Stimulated activated CD4-positive, alpha-beta T cell treated with anti-CD3 and anti-CD28 coated beads, TNF-alpha, amount 100 ng/mL, for 48 hours (primary cell): ENCODE measurements at places on chromosomes 4 and X.

DNA sequence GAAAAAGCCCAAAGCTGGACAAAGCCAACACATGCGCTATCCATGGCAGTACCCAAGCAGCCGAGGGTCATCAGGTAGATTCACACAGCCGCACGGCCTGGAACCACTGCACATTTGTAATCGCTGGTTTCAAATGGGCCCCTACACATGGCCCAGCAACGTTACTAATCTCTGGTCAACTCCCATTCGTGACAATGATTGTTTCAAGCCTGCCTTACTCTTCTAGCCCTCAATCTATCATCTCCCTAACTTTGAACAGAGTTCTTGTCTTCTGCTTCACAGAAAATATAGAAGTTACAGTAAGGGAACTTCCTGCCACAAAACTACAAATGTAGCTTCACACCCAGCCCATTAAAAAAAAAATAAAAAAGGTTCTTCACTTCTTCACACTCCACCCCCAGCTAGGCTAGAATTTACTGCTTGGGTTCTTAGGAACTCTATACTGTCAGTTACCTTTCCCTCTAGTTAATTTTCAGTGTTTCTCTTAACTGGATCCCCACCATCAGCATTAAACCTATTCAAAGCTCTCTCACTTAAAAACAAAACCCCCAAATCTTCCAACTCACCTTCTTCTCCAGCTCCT lies 24.2 kb downstream of the CASP3 start:
- DNase-seq, result no peak

- no peak for DNase-seq
Observed at GRCh38 chr4:173765751-173766150, 235.7 kb upstream of the HAND2 start.

- DNase-seq, result no peak
Observed at GRCh38 chr4:185839194-185839712, 27.3 kb upstream of the SORBS2 start.

GRCh38 chr4:36386691-36387090 lies 105.3 kb downstream of the DTHD1 start:
- no peak for DNase-seq

DNA sequence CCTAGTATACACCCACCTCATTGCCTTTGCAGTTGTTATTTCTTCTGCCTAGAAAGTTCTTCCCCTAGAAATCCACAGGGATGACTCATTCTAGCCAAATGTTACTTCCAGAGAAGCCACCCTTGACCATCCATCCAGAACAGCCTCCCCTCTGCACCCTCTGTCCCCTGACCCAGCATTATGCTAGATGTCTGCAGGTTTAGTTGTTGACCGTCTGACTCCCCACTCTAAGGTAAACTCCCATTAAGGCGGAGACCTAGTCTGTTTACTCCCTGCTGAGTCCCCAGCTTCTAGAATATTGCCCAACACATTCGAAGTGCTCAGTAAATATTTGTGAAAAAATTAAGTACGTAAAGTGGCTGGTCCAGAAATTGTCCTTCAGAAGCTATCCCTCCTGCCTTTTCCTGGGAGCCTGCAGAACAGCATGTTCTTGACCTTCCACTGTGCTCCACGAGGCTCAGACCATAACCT lies 11.0 kb downstream of the SRD5A3 start:
- DNase-seq, result no peak

DNA sequence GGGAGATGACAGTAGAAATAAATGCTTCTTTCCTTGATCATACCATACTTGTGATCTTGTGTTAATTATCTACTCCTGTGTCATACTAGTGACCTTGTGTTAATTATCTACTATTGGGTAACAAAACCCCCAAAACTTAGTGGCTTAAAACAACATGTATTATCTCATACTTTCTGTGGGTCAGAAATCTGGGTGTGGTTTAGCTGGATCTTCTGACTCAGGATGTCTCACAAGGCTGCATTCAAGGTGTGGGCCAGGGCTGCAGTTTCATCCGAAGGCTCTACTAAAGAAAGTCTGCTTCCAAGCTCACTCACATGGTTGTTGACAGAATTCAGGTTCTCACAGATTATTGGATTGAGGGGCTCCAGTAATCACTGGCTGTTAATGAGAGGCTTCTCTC lies 70.3 kb upstream of the NDP start:
- DNase-seq, result no peak

GRCh38 chrX:71304561-71304960 lies 3.0 kb downstream of the ITGB1BP2 start:
- no peak for DNase-seq

- no peak for DNase-seq
Observed at GRCh38 chrX:2934715-2935710, 5.9 kb upstream of the ARSD start.

- DNase-seq, result no peak
Observed at GRCh38 chr4:88802138-88802537, 104.5 kb upstream of the NAP1L5 start.

GRCh38 chrX:21770631-21771321 lies 12.9 kb upstream of the SMPX start:
- DNase-seq, result no peak

DNA sequence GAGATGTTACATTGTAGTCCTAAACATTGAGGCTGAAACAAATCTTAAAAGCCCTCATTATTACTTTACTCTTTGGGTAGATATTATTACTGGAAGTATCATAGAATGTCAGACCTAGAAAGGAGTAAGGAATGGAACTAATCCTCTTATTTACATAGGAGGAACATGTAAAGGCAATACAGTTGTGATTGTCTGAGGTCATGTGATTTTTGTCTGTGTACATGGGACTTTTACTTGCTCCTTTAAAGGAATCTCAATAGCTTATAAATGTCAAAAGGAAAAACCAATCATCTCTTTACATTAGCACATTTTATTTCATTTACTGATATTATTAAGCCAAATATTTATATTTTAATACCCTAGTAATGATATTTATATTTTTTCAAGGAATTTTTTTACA lies 568.2 kb downstream of the CCSER1 start:
- no peak for DNase-seq

- no peak for DNase-seq
Observed at GRCh38 chr4:87799301-87800113, at the start of gene IBSP. Gene IBSP (plus strand): TSS chr4:87799554. CDS start chr4:87802362, 2,808 bp downstream.

DNA sequence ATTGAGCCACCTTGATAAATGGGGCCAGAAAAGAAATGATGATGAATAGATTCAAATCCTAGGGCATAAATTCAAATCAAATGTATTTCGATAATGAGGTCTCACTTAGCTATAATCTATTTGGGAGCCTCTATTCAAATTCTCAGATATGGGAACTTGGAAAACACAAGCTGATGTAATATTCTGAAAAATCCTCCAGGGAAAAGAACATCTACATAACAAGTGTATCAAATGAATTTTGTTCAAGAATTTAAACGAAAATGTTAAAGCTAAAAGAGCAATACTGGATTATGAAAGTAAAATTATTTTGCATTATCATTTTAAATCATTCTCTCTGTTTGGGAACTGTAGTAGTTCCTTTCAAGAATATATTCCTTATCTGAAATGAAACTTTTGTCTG lies 38.9 kb upstream of the RAP1GDS1 start:
- no peak for DNase-seq

DNA sequence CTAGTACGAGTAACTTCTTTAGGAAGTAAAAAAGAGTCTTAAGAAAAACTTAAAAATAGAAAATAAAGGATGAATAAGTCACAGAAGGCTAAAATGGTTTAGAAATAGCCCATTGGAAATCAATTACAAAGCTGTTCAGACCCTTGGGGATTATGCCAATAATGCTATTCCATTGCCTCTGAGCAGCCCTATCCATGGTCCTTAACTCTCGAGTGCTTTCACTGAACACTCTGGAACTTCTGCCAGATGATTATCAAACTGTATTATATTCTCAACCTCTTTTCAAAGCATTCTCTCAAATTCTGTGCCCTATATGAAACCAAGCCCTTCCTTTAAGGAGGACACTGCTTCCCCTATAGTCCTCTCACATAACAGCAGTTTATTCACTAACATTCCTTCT lies 17.0 kb downstream of the SLC9B1 start:
- no peak for DNase-seq

DNA sequence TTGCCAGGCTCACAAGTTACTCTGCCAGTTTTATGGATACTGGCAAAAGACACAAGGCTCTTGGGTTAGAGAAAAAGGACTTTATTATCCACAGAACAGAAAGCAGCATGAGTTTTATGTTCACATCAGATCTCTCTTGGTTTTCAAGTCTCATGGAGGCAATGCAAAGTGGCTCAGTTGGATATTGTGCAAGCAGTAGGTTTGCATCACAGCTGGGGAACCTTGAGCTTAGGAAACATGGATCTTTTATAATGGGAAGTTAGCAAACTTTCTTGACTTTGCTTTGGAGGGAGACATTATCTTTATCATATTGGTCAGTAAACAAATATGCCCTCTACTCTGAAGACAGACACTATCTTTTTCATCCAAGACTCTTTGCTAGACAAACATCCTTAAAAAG lies 109.2 kb upstream of the GRPR start:
- no peak for DNase-seq

DNA sequence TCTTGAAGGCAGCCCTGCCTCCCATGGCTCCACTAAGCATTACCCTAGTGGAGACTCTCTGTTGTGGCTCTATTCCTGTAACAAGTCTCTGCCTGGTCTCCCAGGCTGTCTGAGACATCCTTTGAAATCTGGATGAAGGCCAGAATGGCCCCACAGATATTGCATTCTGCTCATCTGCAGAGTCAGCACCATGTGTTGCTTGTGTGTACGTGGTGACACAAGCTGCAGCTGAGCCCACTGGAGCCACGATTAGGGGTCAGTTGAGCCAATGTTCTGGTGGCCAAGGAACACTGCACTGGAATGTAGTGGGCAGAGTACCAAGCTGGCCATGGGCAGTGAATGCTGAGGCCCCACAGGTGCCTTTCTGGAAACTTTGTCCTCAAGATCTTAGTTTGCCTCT lies 29.2 kb downstream of the GRID2 start:
- DNase-seq, result no peak

DNA sequence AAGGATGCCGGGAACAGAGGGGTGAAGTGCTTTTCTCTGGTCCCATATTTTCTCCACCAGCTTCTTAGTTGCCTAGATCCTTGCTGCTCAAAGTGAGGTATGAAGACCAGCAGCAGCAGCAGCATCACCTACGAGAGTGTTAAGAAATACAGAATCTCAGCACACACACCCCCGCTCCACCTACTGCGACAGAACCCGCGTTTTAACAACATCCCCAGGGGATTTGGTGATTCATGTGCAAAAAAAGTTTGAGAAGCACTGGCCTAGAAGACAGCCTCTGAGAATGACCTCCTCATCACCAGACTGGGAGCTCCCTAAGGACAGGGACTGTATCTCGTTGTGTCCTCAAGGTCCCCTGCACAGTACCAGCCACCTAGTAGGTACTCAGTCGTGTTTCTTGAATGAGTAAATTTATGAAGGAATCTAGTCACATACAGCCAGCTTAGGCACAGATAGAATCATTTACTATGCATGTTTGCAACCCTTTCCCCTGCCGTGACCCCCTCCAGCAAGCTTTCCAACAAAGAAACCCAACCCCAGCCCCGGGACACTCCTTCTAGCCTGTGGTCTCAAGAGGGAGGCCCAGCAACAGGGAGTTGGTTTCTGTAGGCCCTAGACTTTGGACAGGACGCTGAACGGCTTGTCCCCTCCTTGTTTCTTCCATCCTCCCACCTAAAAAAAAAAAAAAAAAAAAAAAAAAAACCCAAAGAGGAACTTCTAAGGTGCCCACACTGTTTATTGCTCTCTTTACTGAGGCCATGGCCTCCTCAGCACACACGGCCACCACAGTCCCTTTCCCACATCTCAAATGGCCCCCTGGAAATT lies 21.5 kb downstream of the RTL5 start:
- DNase-seq, result no peak

DNA sequence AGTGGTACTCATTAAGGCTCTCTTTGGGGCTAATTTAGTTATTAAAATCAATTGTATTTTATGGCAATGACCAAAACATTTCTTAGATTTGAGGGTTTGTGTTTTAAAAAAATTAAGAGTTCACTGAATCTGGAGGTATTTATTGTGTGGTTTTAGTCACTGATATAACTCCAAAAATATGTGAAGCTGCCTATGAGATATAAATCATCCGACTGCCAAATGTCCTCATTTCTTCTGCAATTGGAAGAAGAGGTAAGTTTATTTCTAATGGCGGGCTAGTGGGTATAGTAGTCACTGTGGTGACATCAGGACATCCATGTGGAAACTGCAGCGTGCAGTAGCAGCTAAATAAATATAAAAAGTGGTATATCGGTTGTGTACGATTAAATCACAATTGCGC lies 205.5 kb downstream of the MID1 start:
- no peak for DNase-seq

GRCh38 chrX:69196666-69197065 lies 31.4 kb upstream of the PJA1 start:
- DNase-seq, result no peak

DNA sequence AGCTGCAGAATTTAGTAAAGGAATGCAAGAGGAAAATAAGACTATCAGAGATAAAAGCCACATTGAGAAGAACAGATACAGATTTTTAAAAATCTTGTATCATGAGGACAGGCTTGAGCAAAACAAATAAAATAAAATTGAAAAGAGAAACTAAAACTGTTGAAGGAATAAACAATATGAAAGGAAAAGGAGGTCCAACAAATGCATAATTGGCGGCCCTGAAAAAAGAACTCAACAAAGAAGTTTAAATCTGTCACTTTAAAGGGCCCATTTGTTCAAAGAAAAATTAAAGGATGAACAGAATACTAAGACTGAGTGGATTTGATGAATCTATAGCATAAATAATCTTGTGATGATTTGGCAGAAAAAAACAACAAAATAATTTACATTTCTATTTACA lies 36.5 kb downstream of the TMPRSS11B start:
- no peak for DNase-seq

- no peak for DNase-seq
Observed at GRCh38 chr4:111628437-111628836, 516.8 kb upstream of the FAM241A start.

- DNase-seq, result no peak
Observed at GRCh38 chrX:39755143-39756032, 342.4 kb downstream of the BCOR start.

DNA sequence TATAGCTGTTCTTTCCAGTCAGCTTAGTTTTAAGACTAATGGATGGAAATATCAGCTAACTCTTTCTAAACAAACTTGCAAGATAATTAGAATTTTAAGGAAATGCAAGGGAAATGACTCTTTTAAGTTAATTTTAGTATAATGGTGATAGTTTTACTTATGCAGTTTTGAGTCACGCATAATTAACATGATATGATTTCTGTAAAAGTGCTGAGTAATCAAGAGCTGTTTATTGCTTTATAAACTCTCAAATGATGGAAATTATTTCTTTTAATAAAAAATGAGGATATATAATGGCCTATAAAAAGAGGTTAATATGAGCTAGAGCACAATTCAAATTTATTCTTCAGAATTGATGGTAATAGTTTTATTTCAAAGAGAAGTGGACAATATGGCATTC lies 385.9 kb downstream of the GLUD2 start:
- no peak for DNase-seq

- DNase-seq, result peak; percentile 3
Observed at GRCh38 chrX:24395775-24396174, 35.3 kb downstream of the SUPT20HL1 start.

DNA sequence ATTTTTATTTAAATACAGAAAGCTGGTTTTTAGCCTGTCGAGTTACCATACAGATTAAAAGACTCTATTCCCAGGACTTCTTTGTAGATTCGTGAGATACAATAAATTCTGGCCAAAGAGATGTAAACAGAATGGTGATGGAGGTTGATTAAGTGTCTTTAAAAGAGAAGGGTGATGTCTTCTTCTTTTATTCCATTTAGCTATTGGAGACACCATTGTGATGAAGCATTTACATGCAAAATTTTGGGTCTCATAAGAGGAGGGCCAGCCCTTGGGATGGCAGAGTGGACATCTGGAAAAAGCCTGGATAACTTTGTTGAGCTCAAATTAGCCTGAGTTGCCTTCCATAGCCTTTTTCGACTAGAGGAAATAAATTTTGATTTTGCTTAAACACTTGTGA lies 21.6 kb upstream of the PCDH10 start:
- no peak for DNase-seq
